Stimulated activated CD8-positive, alpha-beta memory T cell treated with anti-CD3 and anti-CD28 coated beads, Interleukin-2, amount 100 ng/mL, for 48 hours (primary cell): ENCODE measurements at places on chromosomes 3 and 15.

DNA sequence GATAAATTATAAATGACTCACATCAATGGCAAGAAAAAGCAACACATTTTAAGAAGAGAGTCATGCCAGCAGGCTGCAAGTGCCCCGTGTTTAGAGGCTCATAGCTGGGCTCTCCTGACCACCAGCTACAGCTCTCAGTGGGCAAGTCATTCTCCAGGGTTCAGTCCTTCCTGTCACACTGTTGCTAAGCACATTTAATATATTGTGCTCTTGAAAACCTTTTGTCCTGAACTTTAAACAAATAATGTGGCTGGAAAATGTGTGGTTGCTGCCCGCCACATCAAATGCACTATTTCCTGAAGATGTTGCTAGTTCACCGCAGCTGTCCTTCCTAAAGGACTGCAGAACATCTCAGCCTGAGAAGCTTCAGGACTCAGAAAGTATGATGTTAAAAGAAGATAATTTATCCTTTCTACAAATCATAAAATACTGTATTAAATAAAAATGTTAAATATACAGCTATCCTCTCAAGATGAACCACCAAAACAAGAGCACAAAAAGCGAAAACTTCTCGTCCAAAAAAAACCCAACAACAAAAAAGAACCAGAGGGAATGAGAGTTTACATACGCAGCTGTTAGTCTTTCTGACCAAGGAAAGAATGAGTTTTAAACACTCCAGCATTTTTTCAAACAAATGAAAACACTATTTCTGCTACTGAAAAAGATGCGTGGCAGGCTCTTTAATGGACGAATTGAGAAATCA, 951 bp downstream of the TARS3 start:
- DNase-seq, result peak; percentile 29

DNA sequence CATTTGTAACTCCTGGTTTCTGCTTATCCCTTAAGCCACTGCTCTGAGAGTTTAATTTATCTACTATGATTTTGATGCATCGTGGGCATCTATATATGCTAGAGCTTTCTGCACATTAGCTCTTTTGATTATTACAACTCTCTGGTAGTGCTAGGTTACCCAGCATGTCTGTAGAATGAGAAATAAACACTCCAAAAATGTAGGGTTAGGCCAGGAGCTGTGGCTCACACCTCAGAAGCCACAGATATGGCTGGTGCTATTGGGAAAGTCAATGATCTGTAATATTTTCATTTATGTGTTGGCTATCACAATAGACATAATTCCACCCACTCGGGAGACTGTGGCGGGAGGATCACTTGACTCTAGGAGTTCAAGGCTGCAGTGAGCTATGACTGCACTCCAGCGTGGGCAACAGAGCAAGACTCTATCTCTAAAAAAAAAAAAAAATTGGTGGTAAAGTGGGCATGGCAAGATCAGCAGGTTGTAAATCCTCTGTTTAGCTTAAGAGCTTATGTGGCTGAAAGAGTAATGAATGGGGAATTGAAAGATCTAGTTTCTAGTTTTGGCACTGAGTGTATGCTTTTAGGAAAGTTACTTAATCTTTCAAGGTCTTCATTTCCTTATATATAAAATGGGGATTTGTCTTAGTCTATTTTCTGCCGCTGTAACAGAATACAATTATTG, 6.3 kb downstream of the TIGIT start:
- no peak for DNase-seq

- no peak for DNase-seq
Observed at GRCh38 chr3:107250221-107250620, 127.0 kb upstream of the CCDC54 start.

GRCh38 chr15:52527911-52528563, 643 bp downstream of the MYO5A start:
- no peak for DNase-seq

GRCh38 chr3:120348065-120348990, 826 bp downstream of the LRRC58 start:
- DNase-seq, result peak; percentile 14

DNA sequence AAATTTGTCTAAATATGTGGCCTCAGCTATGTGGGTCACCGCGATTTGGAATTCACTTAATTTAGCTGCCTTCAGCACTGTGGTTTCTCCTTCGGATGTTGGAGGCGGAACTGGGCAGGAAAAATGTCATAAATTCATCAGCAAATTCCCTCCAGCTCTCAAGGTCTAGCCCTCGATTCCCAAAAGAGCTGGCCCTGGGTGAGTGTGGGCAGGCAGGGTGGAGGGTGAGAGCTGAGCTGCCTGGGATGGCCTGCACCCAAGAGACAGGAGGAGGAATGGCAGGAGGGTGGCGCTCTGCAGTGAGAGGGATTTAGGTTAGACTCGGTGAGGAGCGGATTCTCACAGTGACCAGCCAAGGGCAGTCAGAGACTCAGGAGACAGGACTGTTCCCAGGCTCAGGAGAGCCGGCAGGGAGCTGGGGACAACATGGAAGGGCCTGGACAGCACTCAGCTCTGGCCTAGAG, 57.1 kb downstream of the FEM1B start:
- DNase-seq, result no peak

DNA sequence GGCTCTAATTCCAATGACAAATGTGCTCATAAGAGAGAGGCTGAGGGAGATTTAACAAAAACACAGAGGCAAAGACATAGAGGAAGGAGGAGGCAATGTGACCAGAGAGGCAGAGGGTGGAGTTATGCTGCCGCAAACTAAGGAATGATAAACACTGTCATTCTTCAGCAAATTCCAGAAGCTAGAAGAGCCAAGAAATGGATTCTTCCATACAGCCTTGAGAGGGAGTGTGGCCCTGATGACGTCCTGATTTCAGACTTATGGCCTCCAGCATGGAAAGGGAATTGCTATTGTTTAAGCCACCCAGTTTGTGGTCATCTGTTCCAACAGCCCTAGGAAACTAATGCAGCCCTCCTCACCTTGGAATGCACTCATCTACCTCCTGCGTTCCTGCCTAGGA, 30.5 kb downstream of the CD47 start:
- no peak for DNase-seq

DNA sequence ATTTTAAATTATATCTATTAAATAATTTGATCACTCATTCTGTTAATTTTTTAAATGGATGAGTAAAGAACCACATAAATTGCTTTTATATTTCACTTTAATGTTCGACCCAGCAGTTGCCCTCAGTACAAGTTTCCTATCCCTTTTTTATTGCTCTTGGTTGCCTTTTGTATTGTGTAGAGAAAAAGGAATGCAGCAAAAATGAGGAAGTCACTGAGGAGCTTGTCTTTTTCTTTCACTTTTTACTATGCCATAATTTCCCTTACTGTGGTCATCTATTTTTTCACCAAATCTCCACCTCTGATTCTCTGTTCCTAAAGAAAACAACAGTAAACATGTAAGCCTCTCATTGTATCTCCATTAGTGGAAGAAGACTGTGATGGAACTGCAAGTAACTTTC, 122.7 kb downstream of the B3GALNT1 start:
- no peak for DNase-seq

- DNase-seq, result no peak
Observed at GRCh38 chr3:183122257-183122932, 23.1 kb upstream of the MCCC1 start.

DNA sequence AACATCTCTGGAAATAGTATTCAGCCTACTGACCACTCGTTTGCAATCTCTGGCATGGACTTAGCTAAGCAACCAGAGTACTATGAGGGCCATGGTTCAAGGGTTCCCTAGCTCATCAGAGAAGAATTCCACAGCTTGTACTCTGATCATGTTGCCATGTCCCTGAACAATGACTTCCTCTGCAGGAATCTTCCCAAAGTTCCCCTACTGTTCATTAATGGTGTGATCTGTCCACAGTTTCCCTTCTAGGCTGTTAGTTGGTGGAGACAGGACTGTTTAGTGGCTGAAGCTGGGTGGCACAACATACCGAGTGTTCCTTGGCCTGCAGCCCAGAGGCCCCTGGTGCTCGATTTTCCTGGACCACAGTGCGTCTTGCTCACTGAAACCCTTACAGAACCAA, 44.4 kb upstream of the GALNT15 start:
- no peak for DNase-seq

- DNase-seq, result no peak
Observed at GRCh38 chr3:153829606-153830170, 291.5 kb upstream of the ARHGEF26 start.

DNA sequence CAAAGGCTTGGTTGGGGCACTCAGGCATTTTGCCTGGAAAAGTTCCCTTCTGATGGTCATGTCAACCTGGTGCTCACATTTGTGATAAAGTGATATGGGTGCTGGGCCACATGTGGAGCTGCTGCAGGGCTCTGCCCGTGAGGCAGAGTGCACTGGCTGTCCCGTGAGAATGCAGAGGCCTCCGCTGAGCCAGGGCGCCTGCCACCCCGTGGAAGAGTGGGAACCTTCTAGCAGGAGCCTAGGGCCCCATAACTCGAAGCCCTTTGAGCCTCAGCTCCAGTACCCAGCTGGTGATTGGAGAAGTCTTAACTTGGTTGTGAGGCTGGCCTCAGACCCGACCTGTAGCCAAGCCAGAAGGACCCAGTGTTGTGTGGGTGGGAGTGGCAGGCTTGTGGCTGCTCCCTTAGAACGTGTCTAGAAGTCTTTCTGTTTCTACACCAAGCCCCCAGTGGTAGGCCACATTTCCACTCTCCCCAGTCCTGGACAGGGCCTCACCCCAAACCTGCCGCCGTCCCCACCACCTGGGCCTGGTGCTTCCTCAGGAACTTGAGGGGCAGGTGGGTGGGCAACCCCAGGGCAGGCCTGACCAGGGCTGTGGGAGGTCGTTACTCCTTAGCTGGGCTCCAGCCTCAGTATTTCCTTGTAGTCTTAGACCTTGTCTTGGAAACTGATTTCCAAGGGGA, 19.7 kb downstream of the SEC61A1 start:
- no peak for DNase-seq

DNA sequence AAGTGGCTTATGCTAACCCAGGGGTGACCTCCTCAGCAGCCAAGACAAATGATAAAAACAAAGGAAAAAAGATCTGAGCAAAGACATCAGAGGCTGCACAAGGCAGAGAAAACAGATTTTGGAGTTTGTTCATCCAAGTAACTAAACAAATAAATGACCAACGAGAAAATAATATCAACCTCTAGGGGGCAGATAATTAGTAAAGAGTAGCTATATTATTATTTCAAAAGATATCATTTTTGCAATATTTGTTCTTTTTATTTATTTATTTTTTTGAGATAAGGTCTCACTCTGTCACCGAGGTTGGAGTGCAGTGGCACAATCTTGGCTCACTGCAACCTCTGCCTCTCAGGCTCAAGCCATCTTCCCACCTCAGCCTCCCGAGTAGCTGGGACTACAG, 101.8 kb downstream of the PCCB start:
- DNase-seq, result no peak

- no peak for DNase-seq
Observed at GRCh38 chr3:151328298-151328995, 902 bp downstream of the P2RY13 start.

- peak; percentile 55 for DNase-seq
Observed at GRCh38 chr3:196941729-196942225, 551 bp downstream of the NCBP2 start.

- no peak for DNase-seq
Observed at GRCh38 chr3:155281912-155282311, 11.6 kb downstream of the STRIT1 start.

DNA sequence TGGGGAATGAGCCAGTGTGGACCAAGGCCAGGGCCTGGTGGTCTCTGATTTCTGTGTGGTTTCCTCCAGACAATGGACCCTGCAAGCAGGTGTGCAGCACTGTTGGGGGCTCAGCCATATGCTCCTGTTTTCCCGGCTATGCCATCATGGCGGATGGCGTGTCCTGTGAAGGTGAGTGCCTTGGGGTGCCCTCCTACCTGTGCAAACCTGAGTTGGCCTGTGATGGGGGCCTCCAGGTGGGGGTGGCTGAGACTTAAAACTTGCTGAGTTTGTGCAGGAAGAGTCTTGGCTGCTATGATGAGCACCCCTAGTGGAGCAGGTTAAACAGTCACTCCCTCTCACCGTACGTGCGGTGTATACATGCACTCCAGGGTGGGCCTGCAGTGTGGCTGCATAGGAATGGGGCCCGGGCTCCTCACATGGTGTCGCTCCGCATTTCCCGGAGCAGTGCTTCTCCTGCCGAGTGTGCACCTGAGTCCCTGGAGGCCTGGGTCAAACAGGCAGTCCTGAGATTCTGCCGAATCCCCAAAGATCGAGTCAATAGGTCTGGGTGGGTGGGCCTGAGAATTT, 70.8 kb downstream of the FBLN2 start:
- DNase-seq, result no peak

DNA sequence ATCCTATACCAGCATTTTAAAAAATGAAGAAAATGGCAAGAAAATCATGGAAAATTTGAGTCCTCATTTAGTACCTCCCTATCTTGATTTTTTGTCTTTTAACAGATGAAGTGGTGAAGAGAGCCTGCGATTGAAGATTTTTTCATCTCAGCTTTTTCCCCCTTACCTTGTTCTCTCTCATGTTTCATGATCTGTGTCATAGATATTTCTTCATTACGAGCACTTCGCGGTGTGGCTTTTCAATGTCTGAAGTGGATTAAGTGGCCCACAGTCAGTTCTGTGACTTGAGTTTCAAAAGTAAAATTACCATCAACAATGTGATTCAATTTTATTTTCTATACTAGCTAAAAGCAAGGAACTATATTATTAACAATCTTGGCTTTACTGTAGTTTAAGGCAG, 147.2 kb downstream of the FNDC3B start:
- DNase-seq, result no peak

- DNase-seq, result no peak
Observed at GRCh38 chr3:23747841-23748240, 57.9 kb upstream of the UBE2E1 start.

- DNase-seq, result no peak
Observed at GRCh38 chr15:38768970-38769369, 204.4 kb upstream of the RASGRP1 start.
